ENCODE measurements at places on chromosomes 2 and 18. TPM values are rescaled to one million over a fixed set of nuclear protein-coding genes. Genes with fewer than 3 reads are reported as not detected.

DGKD gene
- total RNA-seq, result 22.8 TPM

AMMECR1L gene
- 13.4 TPM for total RNA-seq

PHOSPHO2 gene
- total RNA-seq, result 10.2 TPM

MTCL1 gene
- total RNA-seq, result 5.9 TPM

ASB18 gene
- not detected for total RNA-seq

ST8SIA3 gene
- total RNA-seq, result not detected

REL gene
- 6.7 TPM for total RNA-seq

GRCh38 chr2:70668432-70668831 lies 99.6 kb downstream of the ADD2 start:
- H3K4me1 ChIP-seq, result no peaks in the 10 kb centered on the region
- H3K27ac ChIP-seq, result no peak overlapping the region
- H3K4me3 ChIP-seq, result no peak overlapping the region
- H3K27me3 ChIP-seq, result no peaks in the 10 kb centered on the region

DNA sequence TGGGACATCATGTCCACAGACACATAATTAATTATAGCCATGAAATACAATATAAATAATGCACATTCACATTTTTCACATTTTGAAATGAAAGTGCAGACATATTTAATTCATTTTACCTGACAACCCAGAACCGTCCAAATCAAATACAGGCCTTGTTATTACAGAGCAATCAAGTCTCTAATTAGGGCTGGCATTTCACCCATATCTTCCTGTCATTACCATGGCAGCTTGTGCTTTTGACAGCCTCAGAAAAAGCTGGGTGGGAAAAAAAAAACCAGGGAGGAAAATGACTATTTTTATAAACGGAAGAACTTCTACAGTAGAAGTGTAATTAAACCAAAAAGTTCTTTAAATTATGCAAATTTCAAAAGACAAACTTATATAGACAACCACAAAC lies 436.4 kb downstream of the FBXO15 start:
- no peaks in the 10 kb centered on the region for H3K4me1 ChIP-seq
- DNase-seq, result no peak
- H3K27me3 ChIP-seq, result no peaks in the 10 kb centered on the region
- no peak overlapping the region for H3K4me3 ChIP-seq

DNA sequence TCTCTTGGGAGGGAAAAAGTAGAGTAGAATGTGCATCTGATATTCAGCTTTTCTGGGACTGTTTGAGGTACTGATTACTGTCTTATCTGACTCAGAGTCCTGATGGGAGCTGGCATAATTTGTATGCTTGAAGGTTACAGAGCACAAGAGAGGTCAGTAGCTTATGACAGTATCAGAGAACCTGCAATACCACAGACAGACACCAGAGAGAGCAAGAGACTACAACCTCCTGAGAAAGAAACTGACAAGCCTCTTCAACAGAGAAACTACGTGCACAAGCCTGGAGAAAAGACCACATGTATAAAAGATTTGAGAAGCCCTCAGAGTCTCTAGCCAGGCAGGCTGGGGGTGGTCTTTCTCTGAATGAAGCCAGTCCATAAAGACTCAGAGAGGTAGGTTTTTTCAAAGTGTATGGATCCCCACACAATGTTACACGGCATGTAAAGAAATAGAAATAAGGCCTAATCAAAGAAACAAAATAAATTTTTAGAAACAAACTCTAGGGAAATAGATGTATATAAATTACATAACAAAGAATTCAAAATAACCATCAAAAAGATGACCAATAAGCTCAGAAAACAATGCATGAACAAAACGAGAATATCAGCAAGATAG lies 568.3 kb downstream of the LRRTM4 start:
- no peaks in the 10 kb centered on the region for H3K27me3 ChIP-seq
- H3K4me3 ChIP-seq, result no peak overlapping the region
- DNase-seq, result peak; percentile 7

GRCh38 chr18:55269622-55270021 lies 310.4 kb upstream of the CCDC68 start:
- no peaks in the 10 kb centered on the region for H3K27me3 ChIP-seq
- H3K4me1 ChIP-seq, result no peaks in the 10 kb centered on the region
- no peak overlapping the region for H3K27ac ChIP-seq
- peaks cover 12% of the 10 kb centered on the region for H3K36me3 ChIP-seq

- H3K27me3 ChIP-seq, result no peaks in the 10 kb centered on the region
- H3K36me3 ChIP-seq, result no peaks in the 10 kb centered on the region
- H3K27ac ChIP-seq, result no peak overlapping the region
- H3K4me3 ChIP-seq, result no peak overlapping the region
- no peak for DNase-seq
These were observed 5.6 kb downstream of the WNT10A start for GRCh38 chr2:218885981-218886947.

GRCh38 chr2:104849618-104850141 lies 4.2 kb upstream of the POU3F3 start:
- no peaks in the 10 kb centered on the region for H3K36me3 ChIP-seq
- DNase-seq, result peak; percentile 43
- no peak overlapping the region for H3K27ac ChIP-seq
- H3K4me3 ChIP-seq, result no peak overlapping the region

DNA sequence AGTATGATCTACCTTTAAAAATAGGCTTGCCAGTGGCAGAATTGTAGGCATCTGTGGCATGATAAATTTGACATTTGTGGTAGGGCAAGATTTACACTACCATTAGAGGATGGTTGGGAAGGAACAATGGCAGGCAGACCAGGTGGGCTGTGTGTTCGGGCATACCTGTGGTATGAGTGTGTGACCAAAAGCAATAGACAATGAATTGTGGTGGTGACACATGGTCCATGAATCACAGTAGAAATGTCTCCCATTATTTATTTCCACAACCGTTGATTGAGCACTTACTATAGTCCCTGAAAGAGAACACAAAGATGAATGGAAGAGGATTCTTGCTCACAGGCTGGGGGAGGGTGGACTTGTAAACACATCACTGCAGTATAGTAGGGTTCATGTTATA lies 29.9 kb upstream of the RUFY4 start:
- peaks cover 5% of the 10 kb centered on the region for H3K27me3 ChIP-seq
- no peaks in the 10 kb centered on the region for H3K4me1 ChIP-seq
- no peak overlapping the region for H3K4me3 ChIP-seq
- no peaks in the 10 kb centered on the region for H3K36me3 ChIP-seq

DNA sequence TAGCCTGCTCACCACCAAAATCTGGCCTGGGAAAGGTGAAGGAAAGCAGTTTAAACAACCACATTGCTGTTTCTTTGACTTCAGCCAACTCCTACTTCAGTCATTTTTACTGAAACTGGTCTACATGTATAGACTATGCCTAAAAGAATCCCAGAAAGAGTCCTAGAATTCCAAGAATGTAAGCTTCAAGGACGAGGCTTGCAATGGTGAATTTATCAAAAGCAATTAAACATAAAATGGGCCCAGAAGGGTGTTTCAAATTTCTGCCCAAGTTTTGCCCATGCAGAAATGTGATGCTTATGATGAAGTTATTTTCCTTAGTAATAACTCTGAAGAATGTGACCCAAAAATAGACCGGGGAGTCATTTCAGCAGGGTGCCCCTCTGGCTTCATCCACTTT lies 16.6 kb downstream of the EN1 start:
- peaks cover 2% of the 10 kb centered on the region for H3K27me3 ChIP-seq
- no peaks in the 10 kb centered on the region for H3K36me3 ChIP-seq
- H3K27ac ChIP-seq, result no peak overlapping the region
- H3K4me1 ChIP-seq, result peaks cover 14% of the 10 kb centered on the region
- no peak for DNase-seq
- no peak overlapping the region for H3K4me3 ChIP-seq

- peaks cover 80% of the 10 kb centered on the region for H3K27me3 ChIP-seq
- H3K27ac ChIP-seq, result no peak overlapping the region
- no peak overlapping the region for H3K4me3 ChIP-seq
- no peak for DNase-seq
- no peaks in the 10 kb centered on the region for H3K36me3 ChIP-seq
- no peaks in the 10 kb centered on the region for H3K4me1 ChIP-seq
These were observed 7.7 kb downstream of the ATOH8 start for GRCh38 chr2:85761512-85761944.

DNA sequence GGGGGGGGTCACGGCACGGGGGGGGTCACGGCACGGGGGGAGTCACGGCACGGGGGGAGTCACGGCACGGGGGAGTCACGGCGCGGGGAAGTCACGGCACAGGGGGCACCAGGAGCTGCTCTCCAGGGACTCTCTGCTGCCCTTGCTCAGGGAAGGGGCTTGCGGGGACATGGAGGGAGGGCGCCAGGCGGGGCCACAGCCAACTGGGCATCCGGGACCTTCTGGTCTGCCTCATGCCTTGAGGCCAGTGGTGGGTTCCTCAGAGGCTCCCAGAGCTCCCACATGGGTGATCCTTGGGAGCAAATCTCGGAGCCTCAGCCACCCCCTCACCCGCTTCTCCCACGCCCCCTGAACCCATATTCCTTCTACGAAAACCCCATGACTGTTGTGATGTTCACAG lies 55.8 kb upstream of the TMEM18 start:
- H3K27me3 ChIP-seq, result no peaks in the 10 kb centered on the region
- H3K4me1 ChIP-seq, result no peaks in the 10 kb centered on the region
- DNase-seq, result no peak

DNA sequence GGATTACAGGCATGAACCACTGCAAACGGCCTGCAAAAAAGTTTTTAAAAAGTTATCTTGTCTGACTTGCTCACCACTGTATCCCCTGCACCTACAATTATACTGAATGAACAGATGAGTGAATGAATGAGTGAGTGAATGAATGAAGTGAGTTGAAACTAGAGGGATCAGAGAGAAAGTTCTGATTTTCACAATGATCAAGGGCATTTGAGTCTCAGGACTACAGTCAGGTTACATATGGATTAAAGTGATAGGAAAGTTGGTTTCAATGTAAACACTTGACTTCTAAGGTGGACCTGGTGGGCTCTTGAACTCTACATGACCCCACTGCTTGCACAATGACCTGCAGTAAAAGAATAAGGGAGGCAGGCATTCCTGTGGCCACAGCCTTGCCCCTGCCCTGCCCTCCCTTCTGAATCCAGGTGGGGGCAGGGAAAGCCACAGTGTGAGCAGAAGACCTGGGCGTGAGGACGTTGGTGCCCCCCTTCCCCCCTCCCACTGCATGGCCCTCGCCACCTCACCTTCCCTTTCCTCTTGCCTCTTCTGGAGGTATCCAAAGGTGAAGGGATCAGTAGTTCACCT lies 10.7 kb downstream of the C2orf80 start:
- peaks cover 3% of the 10 kb centered on the region for H3K4me1 ChIP-seq
- H3K27me3 ChIP-seq, result no peaks in the 10 kb centered on the region
- DNase-seq, result no peak
- H3K36me3 ChIP-seq, result no peaks in the 10 kb centered on the region

DNA sequence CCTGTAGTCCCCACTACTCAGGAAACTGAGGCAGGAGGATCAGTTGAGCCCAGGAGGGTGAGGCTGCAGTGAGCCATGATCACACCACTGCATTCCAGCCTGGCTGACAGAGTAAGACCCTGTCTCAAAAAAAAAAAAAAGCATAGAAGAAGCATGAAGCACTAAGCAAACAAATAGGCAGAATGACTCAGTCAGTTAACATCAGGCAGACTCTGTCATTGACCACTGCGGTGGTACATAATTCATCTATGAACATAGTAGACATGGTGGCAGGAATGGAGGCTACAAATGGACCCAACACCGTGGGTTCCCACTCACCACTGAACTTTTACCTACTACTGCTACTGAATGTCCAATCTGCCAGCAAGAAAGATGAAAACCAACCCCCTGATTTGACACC lies 7.6 kb upstream of the ASXL2 start:
- DNase-seq, result no peak
- no peaks in the 10 kb centered on the region for H3K27me3 ChIP-seq
- H3K36me3 ChIP-seq, result no peaks in the 10 kb centered on the region
- no peak overlapping the region for H3K4me3 ChIP-seq

DNA sequence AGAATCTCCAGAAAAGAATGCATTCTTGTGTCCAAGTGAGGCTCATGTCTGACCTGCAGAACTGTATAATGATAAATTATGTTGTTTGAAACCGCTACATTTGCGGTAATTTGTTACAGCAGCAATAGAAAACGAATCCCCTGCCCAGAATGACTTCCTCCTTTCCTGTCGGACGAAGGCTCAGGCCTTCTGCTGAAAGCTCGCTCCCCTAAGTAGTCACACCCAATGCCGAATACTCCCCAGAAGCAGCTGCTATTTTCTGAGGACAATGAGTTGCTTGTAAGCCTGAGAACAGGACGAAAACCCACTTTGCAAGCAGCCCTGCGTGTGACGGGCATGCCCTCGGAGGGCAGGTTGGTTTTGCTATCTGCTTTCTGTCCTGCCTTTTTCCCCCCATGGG lies 27.7 kb upstream of the PTPN4 start:
- DNase-seq, result no peak
- H3K4me1 ChIP-seq, result no peaks in the 10 kb centered on the region
- no peak overlapping the region for H3K27ac ChIP-seq
- H3K4me3 ChIP-seq, result no peak overlapping the region
- no peaks in the 10 kb centered on the region for H3K36me3 ChIP-seq
